Effector memory CD8-positive, alpha-beta T cell (primary cell): ENCODE measurements at places on chromosomes 4 and X.
A peak's percentile ranks its signal among the peaks of the same experiment; 100 is the strongest.

DNA sequence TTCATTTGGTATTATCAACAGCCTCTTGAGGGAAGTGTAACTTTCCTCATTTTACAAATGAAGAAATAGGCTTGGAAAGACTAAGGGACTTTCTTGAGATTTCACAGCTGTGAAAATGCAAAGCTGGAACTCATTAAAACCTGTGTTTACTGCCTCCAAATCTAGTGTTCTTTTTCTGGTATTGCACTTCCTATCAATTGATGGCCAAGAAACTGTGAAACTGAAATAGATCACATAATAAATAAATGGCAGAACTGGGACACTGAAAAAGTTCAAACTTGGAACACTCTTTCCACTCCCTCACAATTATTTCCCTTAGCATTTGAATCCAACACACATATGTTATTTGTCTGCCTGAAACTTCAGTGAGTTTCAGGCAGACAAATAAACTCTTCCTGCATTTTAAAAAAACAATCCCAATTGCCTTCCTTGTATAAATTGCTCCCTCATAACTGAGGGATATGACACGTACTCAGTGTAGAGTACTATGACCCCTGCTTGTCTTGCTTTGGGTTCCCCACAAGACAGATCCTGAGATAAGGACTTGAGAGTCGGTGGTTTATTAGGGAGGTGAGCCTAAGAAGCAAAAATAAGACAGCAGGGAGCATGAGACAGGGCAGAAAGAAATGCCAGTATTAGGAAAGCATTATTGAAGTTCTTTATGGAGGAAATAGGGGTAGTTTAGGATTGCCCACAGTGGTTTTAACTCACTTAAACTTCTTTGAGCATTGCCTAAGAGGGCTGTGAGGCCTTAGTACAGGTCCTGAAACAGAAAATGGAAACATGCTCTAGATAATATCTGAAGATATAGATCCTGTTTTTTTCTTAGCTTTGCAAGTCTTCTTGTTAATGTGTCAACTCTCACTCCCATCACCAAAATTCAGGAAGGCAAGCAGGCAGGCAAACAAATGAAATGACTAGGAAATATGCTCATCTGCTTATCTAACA lies 33.9 kb downstream of the RTL3 start:
- H3K27me3 ChIP-seq, result no peaks in the 10 kb centered on the region
- no peak for DNase-seq
- no peak overlapping the region for H3K27ac ChIP-seq
- no peak overlapping the region for H3K4me3 ChIP-seq
- no peaks in the 10 kb centered on the region for H3K36me3 ChIP-seq
- peaks cover 5% of the 10 kb centered on the region for H3K4me1 ChIP-seq

DNA sequence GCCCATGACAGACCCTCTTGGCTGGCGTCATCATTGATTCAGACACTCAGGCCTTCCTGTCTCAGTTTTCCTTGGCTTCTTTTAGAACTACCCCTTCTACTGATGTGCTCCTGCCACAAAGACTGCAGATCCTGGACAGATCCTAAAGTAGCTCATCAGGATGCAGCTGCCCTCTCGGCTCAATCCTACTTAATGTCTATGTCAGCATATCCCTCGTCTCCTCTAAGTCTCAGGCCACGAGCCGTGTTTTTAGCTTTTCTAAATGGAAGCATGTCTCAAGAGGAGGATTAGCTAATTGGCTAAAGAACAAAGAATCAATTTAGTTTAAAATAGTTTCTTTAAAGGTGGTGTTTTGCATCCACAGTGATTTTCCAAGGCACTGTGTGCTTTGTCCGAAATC lies 447.7 kb downstream of the STIM2 start:
- no peak overlapping the region for H3K4me3 ChIP-seq
- no peaks in the 10 kb centered on the region for H3K27me3 ChIP-seq
- no peaks in the 10 kb centered on the region for H3K4me1 ChIP-seq
- H3K27ac ChIP-seq, result no peak overlapping the region

- DNase-seq, result no peak
- H3K36me3 ChIP-seq, result no peaks in the 10 kb centered on the region
- peaks cover 10% of the 10 kb centered on the region for H3K27me3 ChIP-seq
- H3K4me3 ChIP-seq, result no peak overlapping the region
- no peak overlapping the region for H3K27ac ChIP-seq
Observed at GRCh38 chr4:112946127-112946526, 103.3 kb upstream of the ANK2 start.

- no peak overlapping the region for H3K27ac ChIP-seq
- no peaks in the 10 kb centered on the region for H3K4me1 ChIP-seq
- DNase-seq, result no peak
- no peak overlapping the region for H3K4me3 ChIP-seq
- H3K27me3 ChIP-seq, result peaks cover 14% of the 10 kb centered on the region
Observed at GRCh38 chr4:76058302-76058701, 16.2 kb upstream of the ART3 start.

- peaks cover 7% of the 10 kb centered on the region for H3K27me3 ChIP-seq
- H3K4me1 ChIP-seq, result no peaks in the 10 kb centered on the region
- no peak overlapping the region for H3K4me3 ChIP-seq
Observed at GRCh38 chr4:78627046-78627965, 75.7 kb downstream of the ANXA3 start.

GRCh38 chr4:70712150-70712549 lies 9.6 kb upstream of the RUFY3 start:
- no peaks in the 10 kb centered on the region for H3K27me3 ChIP-seq
- no peak overlapping the region for H3K27ac ChIP-seq
- DNase-seq, result no peak

DNA sequence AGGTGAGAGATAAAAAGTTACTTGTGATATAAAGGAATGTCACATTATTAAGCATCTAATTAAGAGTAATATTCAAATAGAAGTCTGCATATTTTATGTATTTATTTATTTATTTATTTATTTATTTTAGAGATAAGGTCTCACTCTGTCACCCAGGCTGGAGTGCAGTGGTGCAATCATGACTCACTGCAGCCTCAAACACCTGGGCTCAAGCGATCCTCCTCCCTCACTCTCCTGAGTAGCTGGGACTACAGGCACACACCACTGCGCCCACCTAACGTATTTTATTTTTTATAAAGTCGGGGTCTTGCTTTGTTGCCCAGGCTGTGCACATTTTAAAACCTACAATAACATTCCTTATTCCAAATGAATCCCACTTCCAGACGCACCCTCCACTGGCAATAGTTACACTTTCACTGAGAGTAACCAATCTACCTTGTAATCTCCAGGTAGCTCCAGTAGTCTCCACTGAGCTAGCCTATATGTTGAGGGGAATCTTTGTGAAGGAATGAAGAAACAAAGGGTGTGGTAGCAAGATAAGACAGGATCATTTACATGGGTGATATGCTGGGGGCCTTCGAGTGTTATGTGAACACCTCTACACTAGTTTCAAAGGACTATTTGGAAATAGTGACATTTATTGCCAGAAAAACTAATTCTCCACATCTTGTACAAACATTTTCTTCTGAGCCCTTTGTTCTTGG lies 11.9 kb downstream of the SH3D19 start:
- no peak overlapping the region for H3K27ac ChIP-seq
- no peaks in the 10 kb centered on the region for H3K36me3 ChIP-seq

GRCh38 chrX:129781134-129781672 lies 1.5 kb downstream of the SASH3 start:
- peak; percentile 67 for DNase-seq
- peak overlapping the region; percentile 93 for H3K27ac ChIP-seq
- peak overlapping the region; percentile 99 for H3K4me3 ChIP-seq
- H3K36me3 ChIP-seq, result peaks cover 72% of the 10 kb centered on the region

DNA sequence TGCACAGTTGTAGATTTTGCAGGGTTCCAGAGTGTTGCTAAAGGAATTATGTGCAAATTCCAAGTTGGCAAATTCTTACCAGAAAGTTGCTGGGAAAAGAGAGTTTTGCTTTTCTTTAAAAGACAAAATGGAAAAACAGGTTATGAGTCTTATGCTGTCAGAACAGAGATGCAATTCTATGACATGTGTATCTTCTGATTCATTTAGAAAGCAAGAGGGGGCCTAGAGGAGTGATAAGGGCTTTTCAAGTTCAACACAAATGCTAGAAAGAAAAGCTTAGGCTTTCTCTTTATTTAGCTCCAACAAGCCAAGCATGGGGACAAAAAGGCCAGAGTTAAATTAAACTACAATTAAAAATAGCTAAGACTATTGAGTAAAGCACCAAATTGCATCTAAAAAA lies 72.4 kb upstream of the GATB start:
- no peaks in the 10 kb centered on the region for H3K4me1 ChIP-seq
- no peak for DNase-seq
- H3K27ac ChIP-seq, result no peak overlapping the region
- H3K27me3 ChIP-seq, result peaks cover 10% of the 10 kb centered on the region
- no peak overlapping the region for H3K4me3 ChIP-seq
- no peaks in the 10 kb centered on the region for H3K36me3 ChIP-seq

DNA sequence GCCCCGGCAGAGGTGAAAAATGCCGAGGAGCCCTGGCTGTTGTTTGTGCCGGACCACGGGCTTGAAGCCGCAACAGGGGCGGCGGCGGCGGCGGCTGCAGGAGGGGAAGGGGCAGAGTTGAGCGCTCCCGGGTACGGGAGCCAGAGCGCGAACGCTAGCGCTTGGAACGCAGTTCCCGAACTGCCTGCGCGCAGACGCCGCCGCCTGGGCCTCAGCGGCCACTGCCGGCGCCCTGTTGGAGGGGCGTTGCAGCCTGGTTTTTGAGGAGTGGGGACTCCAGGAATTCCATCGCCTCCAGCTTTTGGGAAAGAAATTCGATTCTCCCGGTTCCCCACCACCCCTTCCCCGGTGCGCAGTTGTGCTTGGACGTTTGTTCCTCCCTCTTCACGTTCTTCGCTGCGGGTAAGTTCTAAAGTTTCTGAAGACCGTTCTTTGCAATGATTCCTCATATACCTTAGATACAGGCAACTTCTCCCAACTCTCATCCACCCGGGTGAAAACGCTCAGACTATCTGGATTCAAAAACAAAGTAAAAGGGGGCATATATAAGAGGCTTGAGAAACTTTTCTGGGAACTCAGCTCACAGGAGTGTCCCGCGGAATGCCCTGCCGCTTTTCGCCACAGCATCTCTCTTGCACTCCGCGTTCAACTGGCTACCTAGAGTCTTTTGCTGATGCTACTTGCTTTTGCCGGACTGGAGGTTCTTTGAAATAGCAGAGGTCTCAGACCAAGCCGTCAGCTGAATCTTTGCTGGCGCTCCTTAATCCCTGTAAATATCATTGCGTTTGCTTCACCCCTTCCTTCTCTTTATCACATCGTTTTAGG lies 1.0 kb downstream of the FAT4 start:
- no peak for DNase-seq
- peaks cover 4% of the 10 kb centered on the region for H3K36me3 ChIP-seq
- peaks cover 62% of the 10 kb centered on the region for H3K27me3 ChIP-seq
- H3K4me3 ChIP-seq, result peak overlapping the region; percentile 81

GRCh38 chr4:150021483-150021882 lies 56.8 kb upstream of the DCLK2 start:
- H3K27me3 ChIP-seq, result peaks cover 41% of the 10 kb centered on the region
- no peak overlapping the region for H3K27ac ChIP-seq
- H3K4me1 ChIP-seq, result no peaks in the 10 kb centered on the region
- H3K4me3 ChIP-seq, result no peak overlapping the region
- no peak for DNase-seq

GRCh38 chrX:153537080-153537479 lies 19.6 kb downstream of the ATP2B3 start:
- DNase-seq, result no peak
- no peak overlapping the region for H3K27ac ChIP-seq
- no peaks in the 10 kb centered on the region for H3K4me1 ChIP-seq
- no peaks in the 10 kb centered on the region for H3K27me3 ChIP-seq
- H3K36me3 ChIP-seq, result no peaks in the 10 kb centered on the region
- H3K4me3 ChIP-seq, result no peak overlapping the region

GRCh38 chrX:9403374-9403773 lies 61.5 kb upstream of the TBL1X start:
- H3K4me1 ChIP-seq, result no peaks in the 10 kb centered on the region
- no peak for DNase-seq
- H3K36me3 ChIP-seq, result peaks cover 3% of the 10 kb centered on the region
- no peaks in the 10 kb centered on the region for H3K27me3 ChIP-seq

DNA sequence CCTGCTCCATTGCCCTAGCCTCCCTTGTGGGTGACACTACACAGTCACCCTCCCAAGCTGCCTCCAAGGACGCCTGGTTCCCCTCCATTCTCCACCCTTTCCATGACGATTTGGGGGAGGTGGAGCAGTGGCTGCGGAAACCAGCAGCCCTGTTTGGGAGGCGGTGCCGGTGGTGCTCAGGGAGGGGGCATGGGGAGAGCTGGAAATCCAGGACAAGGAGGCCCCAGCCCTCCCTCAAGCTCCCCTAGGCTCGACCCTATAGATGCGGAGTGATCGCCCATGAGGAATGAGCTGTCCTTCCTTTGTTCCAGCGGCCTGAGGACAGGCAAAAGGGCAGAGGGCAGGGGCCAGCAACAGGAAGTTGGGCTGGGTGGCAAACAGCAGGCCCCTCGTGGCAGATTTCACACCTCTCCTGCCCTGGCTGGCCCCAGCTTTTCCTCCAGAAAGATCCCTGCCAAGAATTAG lies 3.6 kb upstream of the RENBP start:
- H3K36me3 ChIP-seq, result peaks cover 32% of the 10 kb centered on the region
- H3K27ac ChIP-seq, result peak overlapping the region; percentile 81
- peaks cover 8% of the 10 kb centered on the region for H3K4me1 ChIP-seq
- H3K27me3 ChIP-seq, result no peaks in the 10 kb centered on the region
- DNase-seq, result no peak
- H3K4me3 ChIP-seq, result no peak overlapping the region

DNA sequence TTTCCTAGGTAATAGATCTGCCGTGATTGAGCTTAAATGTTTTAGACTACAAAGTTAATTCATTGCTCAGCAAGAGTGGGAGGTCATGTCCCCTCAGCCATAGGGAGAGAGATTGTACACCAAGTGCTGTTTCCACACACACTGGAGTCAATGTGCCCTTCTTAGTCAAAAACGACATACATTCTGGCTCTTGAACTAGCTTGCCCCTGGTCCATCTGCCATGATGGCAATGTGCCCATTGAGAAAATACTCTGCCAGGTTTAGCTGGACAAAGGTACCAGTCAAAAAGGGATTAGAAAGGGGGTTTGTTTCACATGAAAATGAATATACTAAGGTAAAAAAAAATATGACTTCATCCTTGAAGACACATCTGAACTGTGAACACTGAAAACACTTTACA lies 377.1 kb upstream of the ADGRL3 start:
- DNase-seq, result no peak
- no peak overlapping the region for H3K4me3 ChIP-seq
- peaks cover 4% of the 10 kb centered on the region for H3K36me3 ChIP-seq
- H3K4me1 ChIP-seq, result no peaks in the 10 kb centered on the region

DNA sequence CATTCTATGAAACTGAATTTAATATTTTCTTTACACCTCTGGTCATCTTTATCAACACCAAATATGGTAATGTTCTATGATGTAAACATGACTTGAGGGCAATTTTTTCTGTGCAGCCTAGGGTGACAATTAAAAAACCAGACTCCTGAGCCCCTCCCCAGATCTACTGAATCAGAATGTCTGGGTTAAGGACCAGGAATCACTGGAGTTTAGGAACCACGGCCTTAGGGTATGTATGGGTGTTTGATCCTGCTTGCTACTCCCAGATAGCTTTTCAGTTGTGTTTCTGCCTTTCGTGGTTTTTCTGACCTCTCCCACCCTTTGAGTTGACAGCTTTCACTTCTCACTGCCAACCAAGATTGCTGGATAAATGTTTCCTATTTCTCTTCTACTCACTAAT lies 332.2 kb downstream of the DHX15 start:
- no peak overlapping the region for H3K4me3 ChIP-seq
- no peak for DNase-seq
- no peaks in the 10 kb centered on the region for H3K4me1 ChIP-seq
- H3K27me3 ChIP-seq, result no peaks in the 10 kb centered on the region
- no peaks in the 10 kb centered on the region for H3K36me3 ChIP-seq
